CD4-positive, alpha-beta T cell treated with Interleukin-6 at 100 ng/mL for 8 hours (primary cell): ENCODE measurements at places on chromosomes 7 and 10.

- DNase-seq: no peak
Observed at GRCh38 chr7:107854989-107855388, 36.0 kb upstream of the DLD start.

- no peak for DNase-seq
Observed at GRCh38 chr10:69952821-69953221, 99.8 kb upstream of the MACROH2A2 start.

- no peak for DNase-seq
Observed at GRCh38 chr10:124498056-124498455, 36.4 kb downstream of the LHPP start.

DNA sequence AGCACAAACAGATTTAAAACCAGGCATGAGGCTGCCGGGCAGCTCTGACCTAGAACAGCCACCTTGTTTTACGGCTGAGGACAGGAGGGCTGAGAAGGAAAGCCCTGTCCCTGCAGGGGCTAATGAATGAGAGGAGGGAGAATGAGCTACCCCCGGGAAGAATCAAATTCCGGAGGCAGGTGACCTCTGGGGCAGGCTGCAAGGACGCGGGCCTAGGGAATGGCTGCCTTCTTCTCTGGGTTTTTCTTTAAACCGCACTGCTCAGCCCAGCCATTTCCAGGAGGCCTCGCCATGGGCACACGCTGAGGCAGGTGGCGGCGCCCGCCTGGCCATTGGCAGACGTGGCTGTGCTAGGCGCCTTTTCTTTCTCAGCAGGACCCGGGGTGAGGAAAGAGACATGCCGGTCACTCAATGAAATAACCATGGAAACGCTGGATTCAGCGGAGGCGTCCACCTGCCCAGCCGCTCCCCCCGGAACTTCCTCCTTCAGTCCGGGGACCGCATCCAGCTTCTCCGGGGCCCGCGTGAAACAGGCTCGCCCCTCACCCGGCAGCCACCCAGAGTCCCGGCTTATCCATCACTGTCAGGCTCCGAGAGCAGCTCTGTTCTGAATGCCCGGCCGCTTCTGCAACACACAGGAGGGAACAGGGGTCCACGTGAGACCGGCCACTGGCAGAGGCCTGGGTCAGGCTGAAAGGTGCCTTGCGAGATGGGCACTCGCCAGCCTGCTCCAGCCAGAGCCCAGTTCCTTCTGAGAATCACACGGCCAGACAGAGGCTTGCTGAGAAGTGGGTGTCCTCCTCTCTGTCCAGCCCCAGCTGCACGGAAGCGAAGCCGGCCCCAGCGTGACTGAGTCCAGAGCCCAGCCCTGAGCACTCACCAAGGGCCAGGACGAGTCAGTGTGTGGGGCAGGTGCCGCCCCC, 82.1 kb downstream of the PDGFA start:
- DNase-seq: no peak

GRCh38 chr10:56505555-56505954, 144.5 kb upstream of the ZWINT start:
- DNase-seq: no peak

DNA sequence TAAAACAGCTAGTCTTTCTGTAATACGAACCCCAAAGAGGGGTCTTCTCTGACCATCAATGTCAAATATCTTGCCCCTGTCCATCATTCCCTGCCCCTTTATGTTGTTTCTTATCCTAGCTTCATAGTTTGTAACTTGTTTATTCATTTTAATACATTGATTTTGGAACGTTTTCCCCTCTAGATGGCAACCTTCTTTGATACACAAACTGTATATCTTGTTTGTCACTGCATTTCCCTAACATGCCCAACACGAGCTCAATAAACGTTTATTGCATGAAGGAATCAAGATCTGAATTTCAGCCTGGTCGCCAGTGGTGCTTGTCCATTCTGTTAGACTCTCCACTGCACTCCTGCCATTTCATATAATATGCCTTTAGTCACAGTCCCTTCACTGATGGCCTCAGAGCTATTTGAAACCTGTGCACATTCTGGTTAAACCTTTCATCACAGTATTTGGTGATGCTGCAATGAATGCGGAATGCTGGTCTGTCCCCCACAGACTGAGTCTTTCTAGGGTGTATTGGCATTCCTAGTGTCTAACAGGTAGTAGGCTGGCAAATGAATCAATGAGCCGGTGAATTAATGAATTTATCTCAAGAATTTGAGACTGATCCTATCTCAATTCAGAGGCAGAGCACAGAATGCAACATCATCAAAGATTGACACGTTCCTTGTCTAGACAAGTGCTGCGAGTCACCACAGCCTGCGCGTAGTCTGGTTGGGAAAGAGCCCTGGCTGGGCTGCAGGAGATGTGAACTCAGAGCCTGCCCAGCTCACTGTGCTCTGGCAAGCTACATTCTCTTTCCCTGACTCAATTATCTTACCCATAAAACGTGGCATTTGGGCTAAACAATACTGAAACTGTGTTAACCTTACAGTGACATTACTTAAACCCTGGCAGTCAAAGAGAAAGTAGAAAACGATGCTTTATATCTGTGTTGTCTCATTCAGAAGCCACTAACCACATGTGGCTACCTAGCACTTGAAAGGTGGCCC, 55.2 kb upstream of the FRMD4A start:
- DNase-seq: no peak

- peak; percentile 39 for DNase-seq
Observed at GRCh38 chr10:104274762-104275721, 6.1 kb downstream of the GSTO2 start.

DNA sequence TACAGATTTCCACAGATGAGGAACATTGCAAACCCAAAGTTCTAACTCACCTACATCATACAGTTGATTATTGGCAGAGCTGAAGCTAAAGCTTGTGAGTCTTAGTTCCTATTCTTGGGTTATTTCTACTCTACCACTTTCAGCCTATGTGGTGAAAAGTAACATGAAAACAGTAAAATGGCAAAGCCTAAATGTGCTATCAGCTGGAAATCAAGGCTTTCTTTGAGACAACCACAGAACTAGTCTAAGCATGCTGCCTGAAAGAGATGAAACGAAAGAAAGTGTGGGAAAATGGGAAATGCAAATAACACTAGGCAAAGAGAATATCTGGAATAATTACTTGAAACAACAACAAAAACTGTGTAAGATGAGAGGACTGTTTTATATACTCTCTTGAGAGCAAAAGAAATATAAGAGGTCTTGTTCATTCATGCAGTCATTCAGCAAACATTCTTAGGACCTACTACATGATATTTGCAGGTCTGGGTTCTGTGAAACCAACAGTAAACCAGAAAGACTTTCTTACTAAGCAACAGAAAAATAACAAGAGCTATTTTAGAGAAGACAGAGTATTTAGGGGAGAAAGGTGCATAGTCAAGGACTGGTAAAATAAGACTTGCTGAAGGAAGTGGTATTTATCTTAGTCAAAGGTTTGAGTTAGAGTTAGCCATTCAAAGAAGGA, 437.1 kb downstream of the HTR7 start:
- DNase-seq: no peak

DNA sequence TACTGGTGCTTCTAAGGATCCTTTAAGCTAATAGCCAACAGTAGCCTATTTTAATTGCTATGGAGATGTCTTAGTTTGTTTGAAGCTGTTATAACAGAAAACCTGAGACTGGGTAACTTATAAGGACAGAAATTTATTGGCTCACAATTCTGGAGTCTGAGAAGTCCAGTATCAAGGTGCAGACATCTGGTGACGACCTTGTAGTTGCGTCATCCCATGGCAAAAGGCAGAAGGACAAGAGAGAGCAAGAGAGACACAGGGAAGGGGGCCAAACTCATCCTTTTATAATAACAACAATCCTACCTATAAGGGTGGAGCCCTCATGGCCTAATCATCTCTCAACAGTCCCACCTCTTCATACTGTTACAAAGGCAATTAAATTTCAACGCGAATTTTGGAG, 39.1 kb downstream of the NRCAM start:
- no peak for DNase-seq

DNA sequence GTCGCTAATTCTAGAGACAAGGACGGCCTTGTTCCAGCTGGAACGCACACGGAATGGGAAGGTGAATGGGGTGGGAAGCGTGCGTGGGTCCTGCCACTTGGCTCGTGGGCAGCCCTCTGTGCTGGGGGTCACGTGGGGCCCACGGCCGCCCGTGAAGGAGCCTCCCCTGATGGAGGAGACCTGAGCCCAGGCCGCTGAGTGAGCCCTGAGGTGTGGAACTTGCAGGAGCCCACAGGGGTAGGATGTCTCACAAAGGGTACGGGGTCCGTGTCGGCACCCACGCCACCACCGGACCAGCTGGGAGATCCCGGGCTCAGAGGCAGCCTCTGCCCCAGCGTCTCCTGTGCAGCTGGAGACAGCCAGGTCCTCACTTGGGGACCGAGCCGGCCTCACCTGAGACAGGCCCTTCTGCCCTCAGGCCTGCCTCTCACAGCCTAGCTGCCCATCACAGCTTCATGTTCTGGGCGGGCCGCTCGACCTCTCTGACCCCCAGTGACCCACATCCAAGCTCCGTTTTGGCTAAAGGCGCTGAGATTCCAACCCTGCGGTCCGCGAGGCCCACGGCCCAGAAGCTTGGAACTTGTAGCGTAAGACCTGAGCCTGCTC, 84.8 kb downstream of the FOXL3 start:
- DNase-seq: no peak

GRCh38 chr7:29337546-29338116, 143.1 kb downstream of the CHN2 start:
- peak; percentile 43 for DNase-seq

DNA sequence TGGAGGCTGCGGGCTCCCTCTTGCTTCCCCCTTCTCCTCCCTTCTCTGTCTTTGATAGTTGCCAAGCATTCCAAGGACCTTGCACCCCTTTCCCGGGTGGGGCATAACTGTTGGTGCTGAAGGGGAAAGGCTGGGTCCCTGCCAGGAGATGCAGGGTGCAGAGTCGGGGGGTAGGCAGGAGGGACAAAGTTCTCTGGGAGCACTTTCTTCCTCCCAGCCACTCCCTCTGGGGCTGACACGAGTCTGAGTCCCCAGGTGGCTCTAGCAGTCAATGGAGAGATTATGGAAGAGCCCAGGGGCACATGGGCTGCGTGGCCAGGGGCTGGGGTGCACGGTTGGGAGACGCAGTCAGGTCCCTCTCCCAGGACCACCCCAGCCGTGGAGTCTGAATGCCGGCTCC, 2.1 kb downstream of the CLDN15 start:
- no peak for DNase-seq

- no peak for DNase-seq
Observed at GRCh38 chr7:107528461-107528860, 35.3 kb downstream of the COG5 start.

DNA sequence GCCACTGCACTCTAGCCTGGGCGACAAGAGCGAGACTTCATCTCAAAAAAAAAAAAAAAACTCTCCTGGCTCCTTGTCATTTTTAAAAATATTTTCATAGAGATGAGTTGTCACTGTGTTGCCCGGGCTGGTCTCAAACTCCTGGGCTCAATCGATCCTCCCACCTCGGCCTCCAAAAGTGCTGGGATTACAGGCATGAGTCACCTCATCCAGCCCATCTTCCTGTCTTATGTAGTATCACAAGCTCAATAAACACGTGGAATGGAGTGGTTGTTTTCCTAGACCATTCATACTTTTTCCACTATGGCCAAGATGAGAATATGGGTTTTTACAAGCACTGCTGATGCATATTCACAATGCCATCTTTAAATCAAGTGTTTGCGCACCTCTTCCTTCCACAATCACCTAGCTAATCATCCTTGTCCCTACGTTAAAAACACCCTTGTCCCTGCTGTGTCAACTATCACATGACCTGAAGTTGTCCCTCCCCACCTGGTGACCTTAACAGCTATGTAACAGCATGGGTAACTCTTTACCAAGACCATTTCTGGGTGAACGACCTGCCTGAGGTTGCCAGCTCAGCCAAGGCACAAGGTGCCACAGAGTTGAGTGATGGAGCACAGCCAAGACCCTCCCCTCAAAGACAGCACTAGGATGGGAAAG, 21.3 kb downstream of the DLG5 start:
- DNase-seq: no peak
